ENCODE measurements at places on chromosomes 3 and 15. TPM values are rescaled to one million over a fixed set of nuclear protein-coding genes. Genes with fewer than 3 reads are reported as not detected.
A peak's percentile ranks its signal among the peaks of the same experiment; 100 is the strongest.

Gene TSEN2
- 6.3 TPM for total RNA-seq

Gene GRM7
- total RNA-seq: 4.8 TPM

Gene GPR176
- total RNA-seq: 99.1 TPM

- no peak overlapping the region for H3K27ac ChIP-seq
- no peaks in the 10 kb centered on the region for H3K4me1 ChIP-seq
- no peaks in the 10 kb centered on the region for H3K27me3 ChIP-seq
- H3K36me3 ChIP-seq: no peaks in the 10 kb centered on the region
- no peak for DNase-seq
- no peak overlapping the region for H3K4me3 ChIP-seq
Measured at GRCh38 chr3:151753846-151754245, 20.1 kb downstream of the AADACL2 start.

GRCh38 chr15:55532944-55533343 lies 24.9 kb upstream of the DNAAF4 start:
- no peaks in the 10 kb centered on the region for H3K4me1 ChIP-seq
- no peaks in the 10 kb centered on the region for H3K36me3 ChIP-seq
- no peak overlapping the region for H3K4me3 ChIP-seq
- DNase-seq: no peak
- H3K27me3 ChIP-seq: no peaks in the 10 kb centered on the region

- no peak overlapping the region for H3K27ac ChIP-seq
- H3K36me3 ChIP-seq: peaks cover 39% of the 10 kb centered on the region
- H3K27me3 ChIP-seq: no peaks in the 10 kb centered on the region
- no peak for DNase-seq
- H3K4me3 ChIP-seq: no peak overlapping the region
- H3K4me1 ChIP-seq: peaks cover 20% of the 10 kb centered on the region
Measured at GRCh38 chr15:74573987-74574386, 33.0 kb downstream of the ARID3B start.

DNA sequence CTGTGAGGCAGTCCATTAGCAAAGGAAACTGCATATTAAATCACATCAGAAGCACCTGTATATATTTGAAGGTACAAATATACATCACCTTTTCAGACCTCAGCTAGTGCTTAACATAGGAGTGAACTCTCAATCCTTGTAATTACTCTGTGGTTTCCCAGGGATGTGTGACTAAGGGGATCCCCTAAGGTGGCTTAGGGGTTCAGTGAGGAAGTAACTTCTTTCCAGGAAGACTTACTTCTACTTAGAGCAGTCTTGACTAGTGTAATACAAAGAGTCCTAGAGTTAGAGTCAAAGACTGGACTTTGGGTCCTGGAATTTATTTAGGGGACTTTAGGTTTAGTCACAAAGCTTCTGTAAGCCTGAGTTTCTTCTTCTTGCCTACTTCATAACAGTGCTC lies 8.7 kb upstream of the SUMF1 start:
- no peak overlapping the region for H3K4me3 ChIP-seq
- H3K27me3 ChIP-seq: no peaks in the 10 kb centered on the region
- no peak for DNase-seq
- H3K4me1 ChIP-seq: peaks cover 10% of the 10 kb centered on the region

GRCh38 chr3:95197661-95198060 lies 1134.8 kb downstream of the NSUN3 start:
- no peaks in the 10 kb centered on the region for H3K4me1 ChIP-seq
- H3K36me3 ChIP-seq: no peaks in the 10 kb centered on the region
- no peak overlapping the region for H3K4me3 ChIP-seq
- no peak for DNase-seq
- H3K27me3 ChIP-seq: no peaks in the 10 kb centered on the region

DNA sequence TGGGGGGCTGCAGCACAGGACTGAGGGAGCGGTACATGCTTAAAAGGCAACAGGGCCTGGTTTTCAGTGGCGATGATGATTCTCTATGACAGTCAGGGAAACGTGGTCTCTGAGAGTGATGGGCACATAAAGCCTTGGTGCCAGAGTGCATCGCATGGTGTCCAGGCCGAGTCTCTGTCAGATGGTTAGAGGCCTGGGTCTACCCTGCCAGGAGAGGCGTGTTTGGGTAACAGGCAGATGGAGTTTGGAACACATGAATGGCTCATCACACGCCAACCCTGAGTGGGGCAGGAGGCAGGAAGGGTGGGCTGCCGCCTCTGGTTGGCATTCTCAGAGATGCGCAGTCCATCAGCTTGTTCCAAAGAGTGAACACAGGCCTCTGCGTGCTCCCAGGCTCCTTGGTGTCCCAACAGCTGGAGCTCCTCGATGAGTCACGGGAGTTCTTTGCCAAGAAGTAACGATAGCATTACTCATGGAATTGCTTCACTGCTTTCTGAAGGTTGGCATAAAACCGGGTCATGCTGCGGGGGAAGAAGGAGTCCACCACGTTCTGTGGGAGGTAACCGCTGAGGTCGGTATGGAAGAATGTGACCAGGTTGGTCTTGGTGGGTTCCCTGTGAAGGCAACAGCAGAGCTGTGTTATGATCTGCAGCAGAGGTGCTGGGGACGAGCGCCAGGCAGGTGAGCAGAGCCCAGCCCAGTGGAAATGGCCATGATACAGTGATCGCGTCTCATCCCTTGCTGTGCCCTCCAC lies 11.0 kb downstream of the STARD5 start:
- H3K4me1 ChIP-seq: peaks cover 18% of the 10 kb centered on the region
- peak; percentile 95 for DNase-seq
- H3K27me3 ChIP-seq: no peaks in the 10 kb centered on the region
- H3K36me3 ChIP-seq: peaks cover 4% of the 10 kb centered on the region

GRCh38 chr3:155673421-155673820 lies 71.5 kb downstream of the PLCH1 start:
- DNase-seq: no peak
- no peaks in the 10 kb centered on the region for H3K36me3 ChIP-seq
- H3K27ac ChIP-seq: no peak overlapping the region

- H3K27me3 ChIP-seq: no peaks in the 10 kb centered on the region
- peaks cover 11% of the 10 kb centered on the region for H3K36me3 ChIP-seq
- no peak overlapping the region for H3K4me3 ChIP-seq
- no peak overlapping the region for H3K27ac ChIP-seq
- peaks cover 6% of the 10 kb centered on the region for H3K4me1 ChIP-seq
Measured at GRCh38 chr3:12489832-12490231, 5.6 kb downstream of the TSEN2 start.

DNA sequence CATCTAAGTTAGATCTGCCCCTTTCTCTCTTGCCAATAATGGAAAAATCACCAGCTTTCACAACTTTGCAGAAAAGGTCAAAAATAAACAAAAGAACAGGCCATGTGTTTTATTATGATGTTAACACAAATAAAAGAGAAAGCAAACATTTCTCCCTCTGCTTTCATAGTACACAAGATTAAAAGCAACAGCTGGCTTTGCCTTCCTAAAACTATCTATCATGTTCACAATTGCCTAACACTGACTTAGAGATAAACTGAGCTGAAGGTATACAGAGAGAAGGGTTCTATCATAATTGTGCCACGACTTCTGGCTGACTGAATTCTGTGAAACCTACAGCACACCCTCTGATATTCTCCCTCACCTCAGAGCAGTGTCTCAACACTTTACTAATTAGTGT lies 29.4 kb downstream of the AADAC start:
- H3K27ac ChIP-seq: no peak overlapping the region
- H3K4me3 ChIP-seq: no peak overlapping the region
- H3K4me1 ChIP-seq: no peaks in the 10 kb centered on the region
- no peaks in the 10 kb centered on the region for H3K36me3 ChIP-seq

DNA sequence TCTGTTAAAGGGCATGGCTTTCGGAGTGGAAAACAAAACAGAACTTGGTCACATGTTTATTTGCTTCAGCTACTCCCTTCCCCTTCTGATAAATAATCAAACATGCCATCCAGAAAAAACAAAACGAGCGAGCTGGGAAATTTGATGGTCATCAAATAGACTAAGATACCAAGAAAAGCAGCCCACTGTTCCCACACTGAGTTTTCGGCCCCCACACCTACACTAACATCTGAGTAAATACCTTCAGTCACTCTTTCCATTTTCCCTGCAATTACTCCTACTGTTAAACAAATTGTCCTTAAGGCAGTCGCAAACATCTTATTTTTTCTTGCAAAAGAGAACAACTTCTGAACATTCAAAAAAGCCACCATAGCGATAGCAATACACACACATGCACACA lies 454.6 kb downstream of the FOXP1 start:
- peaks cover 2% of the 10 kb centered on the region for H3K4me1 ChIP-seq
- no peaks in the 10 kb centered on the region for H3K36me3 ChIP-seq
- DNase-seq: no peak
- peak overlapping the region; percentile 85 for H3K27ac ChIP-seq
